Activated CD4-positive, alpha-beta T cell treated with anti-CD3 and anti-CD28 coated beads, Interleukin-2, amount 10 ng/mL, durations not matched to agents 7 days and 5 days (primary cell): ENCODE measurements at places on chromosomes 12 and 14. TPM values are rescaled to one million over a fixed set of nuclear protein-coding genes. Genes with fewer than 3 reads are reported as not detected.

The FLVCR2 gene
- total RNA-seq = 6.2 TPM

The TCTN2 gene
- 4.0 TPM for total RNA-seq

GRCh38 chr14:68695856-68696255, 97.0 kb downstream of the ZFP36L1 start:
- H3K36me3 ChIP-seq = peaks cover 4% of the 10 kb centered on the region
- no peak overlapping the region for H3K27ac ChIP-seq
- H3K4me1 ChIP-seq = peaks cover 10% of the 10 kb centered on the region
- H3K27me3 ChIP-seq = no peaks in the 10 kb centered on the region
- no peak overlapping the region for H3K4me3 ChIP-seq

DNA sequence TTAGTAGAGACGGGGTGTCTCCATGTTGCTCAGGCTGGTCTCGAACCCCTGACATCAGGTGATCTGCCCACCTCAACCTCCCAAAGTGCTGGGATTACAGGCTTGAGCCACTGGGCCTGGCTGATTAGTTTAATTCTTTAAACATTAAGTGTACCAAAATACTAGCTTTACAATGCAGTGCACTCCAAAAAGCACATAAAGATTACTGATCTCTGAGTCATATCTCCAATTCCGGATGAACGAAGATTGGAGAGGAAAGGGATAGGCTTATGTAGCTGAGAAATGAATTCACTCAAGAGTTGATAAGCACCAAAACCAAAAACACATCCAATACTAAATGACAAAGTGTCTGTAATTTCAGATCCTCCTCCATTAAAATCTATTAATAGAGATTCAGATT, 15.1 kb downstream of the NAV3 start:
- no peaks in the 10 kb centered on the region for H3K36me3 ChIP-seq
- no peak overlapping the region for H3K4me3 ChIP-seq
- H3K4me1 ChIP-seq = peaks cover 3% of the 10 kb centered on the region
- no peak overlapping the region for H3K27ac ChIP-seq

DNA sequence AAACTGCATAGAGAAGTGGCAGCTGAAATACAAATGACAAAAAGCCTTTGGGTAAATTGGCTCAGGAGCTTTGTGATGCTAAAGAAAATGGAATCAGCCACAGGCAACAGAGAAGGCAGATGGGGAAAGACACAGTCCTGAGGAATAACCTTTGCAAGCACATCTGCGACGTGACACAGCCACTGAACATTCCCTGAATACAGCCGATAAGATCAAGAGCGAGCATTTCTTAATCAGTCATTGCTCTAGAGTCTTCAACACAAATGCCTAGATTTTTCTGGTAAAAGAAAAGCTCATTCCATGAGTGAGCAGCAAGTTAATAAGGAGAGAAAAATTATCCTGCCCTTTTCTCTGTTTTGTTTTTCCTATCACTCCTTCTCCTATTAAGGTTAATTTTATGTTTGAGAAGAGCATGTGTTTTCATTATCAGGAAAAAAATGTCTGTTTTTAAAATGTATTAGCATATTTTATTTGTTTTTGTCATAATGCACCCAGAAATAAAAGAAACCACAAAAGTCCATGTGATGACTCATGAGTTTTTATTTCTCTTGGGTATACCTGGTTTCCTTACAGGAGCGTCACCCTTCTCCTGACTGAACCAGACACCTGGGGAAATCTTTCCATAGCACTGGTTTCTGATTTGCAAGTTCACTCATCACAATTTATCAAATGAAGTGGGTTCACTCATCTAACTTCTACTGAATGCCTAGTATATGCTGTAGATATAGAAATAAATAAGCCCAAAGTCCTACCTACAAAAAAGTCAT, 45.4 kb upstream of the PCED1B start:
- no peak for DNase-seq
- H3K27me3 ChIP-seq = no peaks in the 10 kb centered on the region
- no peak overlapping the region for H3K4me3 ChIP-seq
- H3K4me1 ChIP-seq = peaks cover 10% of the 10 kb centered on the region
